ENCODE measurements at places on chromosomes 12 and 14. TPM values are rescaled to one million over a fixed set of nuclear protein-coding genes. Genes with fewer than 3 reads are reported as not detected.

KLRB1 gene
- total RNA-seq = not detected

SART3 gene
- 29.8 TPM for total RNA-seq

DNA sequence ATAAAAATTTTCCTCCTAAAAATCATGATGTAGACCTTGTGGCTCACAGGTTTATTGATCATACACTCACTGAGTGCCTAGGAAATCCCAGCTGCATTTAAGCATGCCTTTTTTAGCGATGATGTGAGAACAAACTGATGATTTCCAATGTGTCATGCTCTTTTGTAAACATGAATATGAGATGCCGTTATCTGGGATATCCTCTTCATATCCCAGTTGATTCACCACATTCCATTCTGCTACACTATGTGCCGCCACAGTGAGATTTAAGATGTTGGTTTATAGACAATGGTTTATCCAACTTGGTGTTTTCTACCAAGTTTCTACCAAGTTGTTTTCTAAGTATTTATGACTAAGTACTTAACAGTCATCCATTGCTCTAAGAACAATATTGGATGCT lies 5.2 kb downstream of the OR4E1 start:
- DNase-seq = no peak

GALNT16 gene
- total RNA-seq = 65.3 TPM

GRCh38 chr12:39623919-39624318 lies 4.3 kb upstream of the ABCD2 start:
- no peak for DNase-seq

GSG1 gene
- total RNA-seq = not detected

DNA sequence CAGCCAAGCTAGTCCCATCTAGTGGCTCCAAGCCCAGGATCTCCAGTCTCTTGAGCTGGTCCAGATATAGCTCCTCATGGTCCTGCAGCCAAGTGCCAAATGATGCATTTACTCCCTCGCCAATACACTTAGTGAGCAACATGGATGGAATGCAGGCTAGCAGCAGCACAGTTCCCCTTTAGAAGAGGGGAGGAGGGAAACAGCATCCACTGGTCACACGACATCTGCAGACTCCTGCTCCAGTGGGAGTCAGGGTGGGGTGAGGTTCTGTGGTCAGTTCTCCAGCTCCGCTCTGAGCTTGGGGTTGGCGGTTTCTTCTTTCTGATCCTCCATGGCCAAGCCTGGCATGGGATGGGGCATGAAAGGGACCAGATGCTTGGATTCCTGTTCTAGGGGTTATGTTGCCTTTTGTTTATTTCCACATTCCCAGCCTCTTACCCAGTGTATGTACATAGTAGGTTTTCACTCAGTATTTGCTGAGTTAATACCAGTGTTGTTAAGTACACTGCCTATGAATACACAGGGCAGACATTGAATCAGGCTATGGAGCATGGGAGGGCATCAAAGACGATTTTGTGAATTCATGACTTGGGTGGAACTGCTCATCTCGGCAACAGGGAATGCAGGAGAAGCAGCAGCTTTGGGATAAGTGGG lies 57.3 kb downstream of the GALNT16 start:
- peak; percentile 84 for DNase-seq

GRCh38 chr14:68957775-68958174 lies 21.3 kb downstream of the ACTN1 start:
- DNase-seq = no peak

DNA sequence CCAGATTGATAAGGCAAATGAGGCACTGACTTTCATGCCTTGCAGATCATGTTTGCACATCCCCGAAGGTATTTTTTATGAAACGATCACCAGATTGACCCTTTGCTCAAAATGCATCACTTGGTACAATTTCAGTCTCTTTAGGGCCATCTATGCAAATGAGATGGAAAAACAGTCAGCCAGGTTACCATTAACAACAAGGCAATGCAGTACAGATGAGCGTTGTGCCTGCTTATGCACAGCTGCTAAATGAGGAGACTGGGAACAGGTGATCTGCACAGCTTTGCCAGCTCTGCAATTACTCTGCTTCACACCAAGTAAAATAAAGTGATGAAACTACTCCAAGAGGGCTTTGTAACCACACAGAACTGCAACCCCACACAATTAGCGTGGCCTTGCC lies 26.1 kb upstream of the PLEKHG7 start:
- DNase-seq = no peak

DNA sequence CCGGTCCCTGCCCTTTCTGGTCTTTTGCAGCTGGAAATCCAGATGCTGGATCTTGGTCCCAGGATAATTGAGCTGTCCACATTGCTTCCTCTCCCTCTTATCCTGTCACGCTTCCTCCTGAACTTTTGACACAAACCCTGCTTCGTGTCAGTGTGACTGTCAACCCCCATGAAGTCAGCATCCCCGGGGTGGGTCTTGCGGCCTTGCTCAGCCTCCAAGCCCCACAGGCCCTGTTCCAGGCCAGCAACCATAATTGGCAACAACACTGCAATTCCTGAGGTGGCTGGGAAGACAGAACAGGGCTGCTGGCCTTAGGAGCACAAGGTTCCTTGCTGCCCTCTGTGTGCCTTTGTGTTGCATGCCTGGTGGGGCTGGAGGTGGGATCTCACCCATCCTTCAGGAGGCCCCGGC lies 74.9 kb downstream of the NTF3 start:
- DNase-seq = peak; percentile 69

RD3L gene
- 19.9 TPM for total RNA-seq

DNA sequence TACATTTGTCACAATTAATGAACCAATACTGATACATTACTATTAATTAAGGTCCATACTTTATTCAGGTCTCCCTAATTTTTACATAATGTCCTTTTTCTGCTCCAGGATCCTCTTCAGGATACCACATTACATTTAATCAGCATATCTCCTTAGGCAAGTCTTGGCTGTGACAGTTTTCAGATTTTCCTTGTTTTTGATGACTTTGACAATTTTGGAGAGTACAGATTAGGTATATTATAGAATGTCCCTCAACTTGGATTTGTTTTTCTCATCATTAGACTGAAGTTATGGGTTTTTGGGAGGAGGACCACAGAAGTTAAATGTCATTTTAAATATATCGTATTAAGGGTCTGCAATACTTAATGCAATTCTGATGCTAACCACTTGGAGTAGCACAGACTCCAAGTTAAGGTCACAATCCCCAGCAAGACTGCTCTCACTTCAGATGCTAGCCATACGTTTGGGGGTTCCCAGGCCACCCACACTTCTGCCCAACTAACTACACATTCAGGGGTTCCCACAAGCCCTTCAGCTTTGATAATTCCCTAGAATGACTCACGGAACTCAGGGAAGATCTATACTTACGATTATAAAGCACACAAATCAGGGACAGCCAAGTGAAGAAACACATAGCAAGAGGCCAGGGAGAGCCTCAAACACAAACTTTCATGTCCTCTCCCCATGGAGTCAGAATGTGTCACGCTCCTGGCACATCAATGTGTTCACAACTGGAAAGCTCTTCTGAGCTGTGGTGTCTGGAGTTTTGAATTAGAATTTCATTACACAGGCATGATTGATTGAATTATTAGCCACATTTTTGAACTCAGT lies 17.0 kb upstream of the NUBPL start:
- DNase-seq = no peak

- DNase-seq = no peak
These were observed 2.0 kb upstream of the PIGH start for GRCh38 chr14:67602076-67602475.

DNA sequence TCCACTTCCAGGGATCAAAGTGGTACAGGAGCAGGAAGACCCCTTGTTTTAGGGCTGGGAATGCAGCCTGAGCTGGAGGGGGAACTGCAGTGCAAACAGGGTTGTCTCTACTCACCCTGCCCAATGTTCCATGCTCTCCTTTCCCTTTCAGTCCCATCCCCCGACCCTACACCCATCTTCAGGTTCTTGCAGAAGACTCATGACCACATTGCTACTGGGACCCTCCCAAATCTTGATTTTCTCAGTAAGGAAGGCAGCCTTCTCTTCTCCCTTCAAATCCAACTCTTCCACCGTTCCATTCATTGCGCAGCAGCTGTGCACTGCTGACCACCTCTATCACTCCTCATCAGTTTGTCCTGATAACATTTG lies 1.9 kb downstream of the SERPINA11 start:
- DNase-seq = no peak

GRCh38 chr12:3294481-3294911 lies 196.5 kb upstream of the PRMT8 start:
- DNase-seq = no peak

DNA sequence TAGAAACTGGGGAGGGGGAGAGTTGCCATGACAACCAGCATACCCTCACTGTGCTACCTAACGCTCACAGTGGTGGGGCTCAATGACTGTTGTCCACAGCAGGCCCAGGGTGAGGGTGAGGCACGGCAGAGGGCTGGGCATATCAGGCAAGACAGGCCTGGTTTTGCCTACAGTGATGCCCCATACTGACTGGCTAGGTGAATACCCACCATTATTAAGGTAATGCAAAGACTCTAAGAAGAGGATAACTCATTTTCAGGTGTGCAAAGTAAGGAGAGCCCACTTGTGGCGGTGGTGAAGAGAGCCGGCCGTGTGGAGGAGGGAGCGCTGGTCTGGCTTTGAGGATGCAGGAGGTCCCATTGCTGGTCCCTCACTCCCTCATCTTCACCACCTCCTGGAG lies 422.3 kb downstream of the FUT8 start:
- no peak for DNase-seq

Measured in heart right ventricle (tissue), 16 donors.